Endothelial cell of umbilical vein (primary cell): ENCODE measurements at places on chromosomes 4 and X. TPM values are rescaled to one million over a fixed set of nuclear protein-coding genes. Genes with fewer than 3 reads are reported as not detected.

Gene ZNF141
- 9.8 and 11.4 TPM in 2 replicates for total RNA-seq

Gene GIMD1
- total RNA-seq, result not detected in 2 replicates

Gene PALLD
- 47.9 and 48.2 TPM in 2 replicates for total RNA-seq

Gene SHISA3
- 11.6 and 12.0 TPM in 2 replicates for total RNA-seq

Gene COX7B2
- not detected in 2 replicates for total RNA-seq

Gene CSAG1
- total RNA-seq, result not detected in 2 replicates

Gene TSC22D3
- 21.1 and 29.1 TPM in 2 replicates for total RNA-seq

Gene SORCS2
- 0.14 TPM in 1 of 2 replicates, not detected in the other for total RNA-seq

Gene EPHA5
- total RNA-seq, result 0.31 and 1.3 TPM in 2 replicates

Gene MAGEA8
- total RNA-seq, result not detected in 2 replicates

Gene TRO
- 13.6 and 21.9 TPM in 2 replicates for total RNA-seq

Gene TBX22
- not detected in 2 replicates for total RNA-seq

Gene PLXNA3
- 58.3 and 58.6 TPM in 2 replicates for total RNA-seq

Gene FAM9C
- total RNA-seq, result not detected in 2 replicates

Gene NLGN4X
- total RNA-seq, result not detected in 2 replicates

Gene NWD2
- total RNA-seq, result not detected in 2 replicates

Gene GAGE1
- total RNA-seq, result not detected in 2 replicates

Gene MANBA
- 7.7 and 8.3 TPM in 2 replicates for total RNA-seq

Gene NRK
- total RNA-seq, result 3.1 and 8.0 TPM in 2 replicates

Gene P2RY4
- 0.21 TPM in 1 of 2 replicates, not detected in the other for total RNA-seq

Gene HAUS7
- total RNA-seq, result 30.6 and 46.4 TPM in 2 replicates

Gene PLK4
- 34.8 and 37.7 TPM in 2 replicates for total RNA-seq

Gene FAT4
- 33.2 and 39.1 TPM in 2 replicates for total RNA-seq

Gene HSPA4L
- total RNA-seq, result 10.8 and 12.4 TPM in 2 replicates

Gene UTP3
- 32.8 and 34.7 TPM in 2 replicates for total RNA-seq

Gene STAG2
- 52.3 and 55.9 TPM in 2 replicates for total RNA-seq

Gene XKRX
- total RNA-seq, result 0.88 and 1.5 TPM in 2 replicates

Gene ZMAT1
- 3.7 and 4.3 TPM in 2 replicates for total RNA-seq

Gene PTTG2
- total RNA-seq, result not detected in 2 replicates

Gene ARX
- total RNA-seq, result not detected in 2 replicates

Gene SLC9A7
- 7.5 and 10.4 TPM in 2 replicates for total RNA-seq

Gene CCSER1
- total RNA-seq, result 0.92 and 1.8 TPM in 2 replicates

Gene ERAS
- not detected in 2 replicates for total RNA-seq

Gene MAD2L1
- total RNA-seq, result 35.4 and 41.4 TPM in 2 replicates

Gene GABRE
- 6.1 and 20.2 TPM in 2 replicates for total RNA-seq

Gene PPEF2
- not detected in 2 replicates for total RNA-seq

Gene FGG
- not detected in 2 replicates for total RNA-seq
